Hippocampal formation (tissue), 2 donors: ENCODE measurements at places on chromosomes 2 and 18.

DNA sequence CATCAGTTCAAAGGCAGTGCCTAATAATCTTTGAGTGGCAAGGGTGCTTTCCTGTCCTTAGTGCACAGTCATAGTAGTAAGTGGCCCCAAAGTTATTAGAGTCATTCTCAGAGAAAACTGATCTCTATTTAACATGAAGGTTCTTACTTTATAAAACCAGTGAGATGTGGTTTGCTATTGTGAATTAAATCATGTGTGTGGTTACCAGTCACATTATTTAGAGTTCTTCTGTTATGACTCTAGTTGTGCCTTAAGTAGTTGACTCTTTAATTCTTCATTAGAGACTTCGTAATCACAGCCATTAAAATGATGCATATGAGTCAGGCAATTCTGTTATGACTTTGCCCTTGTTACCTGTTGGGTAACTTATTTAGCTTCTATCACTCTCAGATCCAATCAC, 1392.9 kb upstream of the ACVR2A start:
- no peak for DNase-seq

- no peak for DNase-seq
These were observed 70.2 kb downstream of the CDCA7 start for GRCh38 chr2:173424886-173425285.

- DNase-seq = no peak
These were observed 234.3 kb downstream of the CALCRL start for GRCh38 chr2:187213798-187214197.

GRCh38 chr2:210267698-210268097, 42.5 kb upstream of the ACADL start:
- DNase-seq = no peak

DNA sequence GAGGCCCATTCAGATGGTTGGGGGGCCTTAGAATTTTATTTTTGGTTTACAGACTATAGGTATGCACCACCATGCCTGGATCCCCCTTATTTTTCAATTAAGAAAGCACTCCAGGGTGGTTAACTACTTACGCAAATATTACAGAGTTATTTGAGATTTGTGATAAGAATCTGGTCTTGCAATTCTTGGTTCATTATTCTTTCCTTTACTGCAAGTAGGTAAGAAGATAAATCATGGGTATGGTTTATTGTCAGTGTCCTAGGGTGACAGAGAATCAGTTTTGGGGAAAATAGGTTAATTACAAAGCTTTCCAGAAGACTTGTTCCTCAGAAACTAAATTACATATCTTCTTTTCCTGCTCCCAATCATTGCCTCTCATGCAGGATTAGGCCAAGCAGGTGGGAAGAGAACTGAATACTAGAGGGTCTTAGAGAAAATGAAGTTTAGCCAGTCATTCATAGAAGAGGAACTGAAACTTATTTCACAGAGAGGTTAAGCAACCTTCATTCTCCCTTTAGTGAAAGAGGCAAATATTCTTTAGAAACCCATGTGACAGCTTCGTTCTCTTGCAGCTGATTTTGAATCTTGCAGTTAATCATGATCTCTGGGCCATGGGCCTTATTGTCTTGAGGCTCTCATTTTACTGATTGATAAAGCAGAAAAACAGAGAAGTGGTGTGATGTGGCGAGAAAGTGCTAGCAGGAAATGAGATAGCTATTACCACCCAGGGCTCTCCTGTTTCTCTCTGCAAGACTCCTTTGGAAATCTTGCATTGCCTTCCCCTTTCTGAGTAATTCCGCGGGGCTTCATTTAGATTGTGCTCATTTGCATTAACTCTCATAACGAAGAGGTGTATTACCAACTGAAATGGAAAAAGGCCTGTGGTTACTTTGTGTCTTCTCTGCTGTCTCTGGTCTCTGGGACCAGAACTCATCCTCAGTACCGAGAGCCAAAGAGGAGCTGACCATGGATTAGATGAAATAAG, 44.8 kb upstream of the ARHGAP25 start:
- no peak for DNase-seq

GRCh38 chr2:46493241-46493970, 14.0 kb downstream of the TMEM247 start:
- no peak for DNase-seq
